Cortex of kidney (tissue), 1 donor: ENCODE measurements at places on chromosomes 2 and 18.

DNA sequence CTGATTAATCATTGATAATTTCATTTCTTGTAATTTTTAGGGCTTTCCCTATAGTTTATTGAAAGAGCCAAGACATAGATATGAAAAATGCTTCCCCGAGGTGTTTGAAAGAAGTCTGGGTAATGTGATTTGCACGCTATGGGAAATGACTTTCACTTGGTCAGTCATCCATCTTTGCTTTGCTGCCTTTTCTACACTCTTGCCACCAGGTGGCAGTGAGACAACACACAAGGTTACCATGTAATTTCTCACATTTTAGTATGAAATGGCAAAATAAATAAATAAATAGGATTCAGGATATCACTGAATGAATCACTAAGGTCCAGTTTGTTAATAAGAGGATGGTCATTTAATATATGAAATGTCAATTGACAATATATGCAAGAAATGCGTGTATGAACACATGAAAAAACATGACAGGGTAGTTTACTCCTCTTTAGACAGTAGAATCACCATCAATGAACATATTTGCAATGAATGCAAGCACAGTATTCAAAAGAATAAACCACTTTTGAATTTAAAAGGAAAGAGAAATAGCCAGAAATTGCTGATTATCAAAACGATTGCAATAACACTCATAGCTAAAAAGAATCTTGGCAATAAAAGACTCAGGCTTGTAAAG lies 52.2 kb upstream of the KCNH7 start:
- DNase-seq, result no peak

DNA sequence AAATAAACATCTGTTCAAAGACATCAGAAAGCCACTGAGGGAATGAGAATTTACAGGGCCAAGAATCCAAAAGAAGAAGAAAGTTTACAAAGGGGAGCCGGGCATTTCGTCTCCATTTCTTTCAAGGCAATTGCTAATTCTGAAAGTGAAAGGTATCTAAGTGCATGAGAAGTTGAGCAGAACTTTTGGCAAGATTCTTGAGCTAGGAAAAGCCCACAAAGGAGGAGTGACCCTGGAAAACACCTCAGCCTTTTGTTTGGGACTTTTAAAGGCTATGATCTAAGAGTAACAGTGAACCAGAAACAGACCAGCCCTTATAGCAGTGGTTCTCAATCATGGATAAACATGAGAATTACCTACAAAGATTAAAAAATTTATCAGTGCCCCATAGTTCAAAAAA lies 87.4 kb downstream of the MDH1 start:
- no peak for DNase-seq

- DNase-seq, result no peak
These were observed 117.0 kb downstream of the LAMA1 start for GRCh38 chr18:7000484-7001096.

- no peak for DNase-seq
These were observed 9.1 kb downstream of the ALPP start for GRCh38 chr2:232387451-232388171.

GRCh38 chr2:181806039-181806392 lies 85.5 kb upstream of the ITPRID2 start:
- no peak for DNase-seq

- no peak for DNase-seq
These were observed 568 bp downstream of the ARL5A start for GRCh38 chr2:151827564-151828142.

DNA sequence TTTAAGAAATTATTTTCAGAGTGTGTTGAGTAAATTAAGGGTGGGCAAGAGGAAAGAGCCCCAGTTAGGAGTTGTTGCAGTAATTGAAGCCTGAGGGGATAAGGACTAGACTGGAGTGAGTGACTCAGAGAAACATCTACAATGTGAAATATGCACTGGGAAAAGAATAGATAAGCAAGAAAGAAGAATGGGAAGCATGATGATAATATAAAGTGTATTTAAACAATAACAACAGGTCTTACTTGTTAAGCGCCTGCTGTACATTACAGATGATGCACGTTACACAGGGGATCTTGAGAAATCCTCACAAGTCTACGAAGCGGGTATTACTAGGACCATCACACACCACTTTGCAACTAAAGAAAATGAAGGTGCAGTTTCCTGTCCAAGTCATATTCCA lies 73.6 kb upstream of the STK17B start:
- DNase-seq, result no peak

DNA sequence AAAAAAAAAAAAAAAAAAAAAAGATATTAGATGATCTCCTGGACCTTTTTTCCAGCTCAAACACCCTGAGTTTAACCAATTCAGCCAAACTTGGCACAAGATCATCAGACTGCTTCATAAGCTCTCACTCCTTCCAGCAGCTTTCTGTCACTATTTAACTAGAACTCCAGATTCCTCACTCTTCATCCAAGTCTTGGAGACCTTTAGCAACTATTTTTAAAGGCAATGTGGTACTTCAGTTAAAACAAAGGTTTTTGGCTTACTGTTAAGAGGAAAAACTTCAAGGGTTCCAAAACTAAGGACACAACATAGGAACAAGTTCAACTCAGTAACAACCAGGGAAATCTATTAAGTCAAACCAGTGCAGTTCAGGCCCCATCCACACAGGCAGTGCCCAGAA lies 23.2 kb downstream of the LAMA1 start:
- no peak for DNase-seq

DNA sequence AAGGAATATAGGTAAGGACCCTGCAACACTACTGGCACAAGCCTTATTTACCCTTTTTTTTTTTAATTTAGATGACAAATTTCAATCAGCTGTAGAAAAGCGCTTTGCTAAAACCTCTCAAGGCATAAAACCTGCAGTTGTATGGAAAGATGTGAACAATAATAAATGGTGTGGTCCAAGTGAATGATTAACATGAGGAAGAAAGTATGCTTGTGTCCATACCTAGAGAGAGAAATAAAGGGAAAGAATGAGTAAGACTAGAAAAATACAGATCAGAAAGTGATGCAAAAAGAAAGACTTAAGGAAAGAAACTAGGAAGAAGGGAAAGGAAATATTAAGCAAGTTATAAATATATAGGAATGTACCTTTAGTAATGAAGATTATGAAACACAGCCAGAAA lies 119.2 kb upstream of the SCN7A start:
- DNase-seq, result no peak

GRCh38 chr2:200913654-200914053 lies 24.5 kb downstream of the NIF3L1 start:
- no peak for DNase-seq

DNA sequence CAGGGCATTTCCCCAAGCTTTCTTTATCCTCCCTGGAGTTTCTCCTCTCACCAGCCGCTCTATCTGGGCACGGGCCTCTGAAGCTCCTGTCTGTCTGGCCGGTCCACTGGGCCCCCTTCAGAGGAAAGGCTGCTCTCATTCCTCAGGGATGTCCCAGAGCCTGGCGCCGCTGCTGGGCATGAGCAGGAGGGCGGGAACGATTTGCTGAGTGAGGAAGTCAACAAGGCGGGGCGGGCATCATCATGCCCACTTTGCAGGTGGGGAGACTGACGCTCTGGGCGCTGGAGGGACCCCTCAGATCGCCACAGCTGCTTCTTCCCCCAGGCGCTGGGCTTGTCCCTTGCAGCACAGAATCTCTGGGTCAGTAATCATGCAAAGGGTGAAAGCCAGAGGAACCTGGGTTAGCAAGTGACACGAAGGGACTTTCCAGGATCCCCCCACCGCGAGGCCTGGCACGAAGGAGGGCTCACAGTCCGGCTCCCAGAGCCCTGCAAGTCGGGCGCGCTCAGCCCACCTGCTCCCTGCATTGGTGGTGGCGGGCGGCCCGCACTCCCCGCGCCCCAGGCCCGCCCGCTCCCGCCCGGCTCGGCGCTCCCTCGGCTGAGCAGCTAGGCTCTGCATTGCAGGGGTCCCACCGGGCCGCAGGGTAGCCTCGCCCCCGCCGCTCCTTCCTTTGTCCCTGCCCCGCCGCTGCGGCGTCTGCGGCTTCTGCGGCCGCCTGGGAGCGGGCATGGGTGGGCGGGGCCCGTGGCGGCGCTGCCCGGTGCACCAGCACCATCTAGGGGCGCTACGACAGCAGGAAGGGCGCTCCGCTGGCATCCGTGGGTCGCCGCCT lies 157.8 kb downstream of the CYRIA start:
- no peak for DNase-seq

- DNase-seq, result no peak
These were observed 452.9 kb upstream of the DSEL start for GRCh38 chr18:67969458-67969857.

DNA sequence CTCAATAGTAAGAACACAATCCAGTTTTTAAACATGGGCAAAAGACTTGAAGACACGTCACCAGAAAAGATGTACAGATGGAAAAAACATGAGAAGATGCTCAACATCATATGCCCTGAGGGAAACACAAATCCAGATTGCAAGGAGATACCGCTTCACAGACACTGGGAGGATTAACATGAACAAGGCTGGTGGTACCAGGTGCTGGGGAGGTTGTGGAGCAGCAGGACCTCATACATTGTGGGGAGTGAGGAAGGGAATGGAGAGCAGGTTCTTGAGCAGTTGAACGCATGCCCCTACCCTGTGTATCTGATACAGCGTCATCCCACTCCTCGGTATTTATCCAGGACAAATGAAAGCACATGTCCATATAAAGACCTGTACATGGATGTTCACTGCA lies 72.1 kb downstream of the ARHGEF4 start:
- DNase-seq, result no peak

- DNase-seq, result no peak
These were observed 209.3 kb downstream of the SLC4A3 start for GRCh38 chr2:219836647-219837177.

DNA sequence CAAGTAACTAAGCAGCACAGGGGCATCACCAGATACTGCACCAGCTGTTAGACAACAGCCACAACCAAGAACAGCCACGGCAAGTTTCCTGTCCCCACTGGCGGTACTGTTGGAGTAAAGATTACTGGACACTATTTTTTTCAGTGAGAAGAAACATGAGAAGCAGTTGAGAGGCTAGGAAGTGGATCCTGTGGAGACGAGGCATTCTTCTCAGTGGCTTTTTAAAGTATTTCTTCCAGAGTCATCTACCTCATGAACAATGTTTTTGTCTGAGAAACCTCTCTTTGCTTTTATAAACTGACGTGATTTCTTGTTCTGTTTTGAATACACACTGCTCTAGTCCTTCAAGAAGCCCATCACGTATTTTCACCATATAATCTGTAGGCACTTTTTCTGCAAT lies 18.8 kb downstream of the TM4SF20 start:
- DNase-seq, result no peak

- no peak for DNase-seq
These were observed 39.6 kb downstream of the ZEB2 start for GRCh38 chr2:144480285-144480684.

- DNase-seq, result no peak
These were observed 3.7 kb upstream of the SPR start for GRCh38 chr2:72883356-72883962.

- no peak for DNase-seq
These were observed 247.1 kb downstream of the BCL11A start for GRCh38 chr2:60306267-60306861.

DNA sequence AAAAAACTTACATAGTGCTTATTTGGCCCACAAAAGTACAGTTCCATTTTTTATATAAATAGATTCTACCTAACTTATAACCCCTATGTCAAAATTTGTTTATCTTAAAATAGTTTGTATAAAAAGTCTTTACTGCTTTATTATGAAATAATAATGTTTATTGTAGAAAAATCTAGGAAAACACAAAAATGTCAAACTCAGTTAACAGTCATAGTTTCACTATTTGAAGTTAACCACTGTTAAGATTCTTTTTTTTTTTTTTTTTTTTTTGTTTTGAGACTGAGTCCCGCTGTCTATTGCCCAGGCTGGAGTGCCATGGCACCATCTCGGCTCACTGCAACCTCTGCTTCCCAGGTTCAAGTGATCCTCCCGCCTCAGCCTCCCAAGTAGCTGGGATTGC lies 26.5 kb upstream of the ABI2 start:
- no peak for DNase-seq

DNA sequence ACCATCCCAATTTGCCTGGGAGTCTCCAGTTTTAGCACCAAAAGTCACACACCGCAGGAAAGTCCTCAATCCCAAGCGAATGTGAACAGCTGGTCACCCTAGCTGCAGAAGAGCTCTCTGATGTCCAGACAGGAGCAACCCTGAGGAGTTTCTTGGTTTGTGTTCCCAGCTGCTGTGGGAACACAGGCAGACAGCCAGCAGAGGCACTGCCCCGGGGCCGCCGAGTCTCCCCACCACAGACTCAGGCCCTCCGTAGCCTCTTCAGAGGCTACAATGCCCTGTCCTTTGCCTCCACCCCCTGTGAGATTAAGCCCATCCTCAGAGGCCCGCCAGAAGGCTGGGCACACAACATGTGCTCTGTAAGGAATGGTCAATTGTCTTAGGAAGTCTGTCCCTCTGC lies 111.5 kb downstream of the TTC32 start:
- DNase-seq, result no peak

- DNase-seq, result no peak
These were observed 80.2 kb downstream of the CLHC1 start for GRCh38 chr2:55151733-55152433.

DNA sequence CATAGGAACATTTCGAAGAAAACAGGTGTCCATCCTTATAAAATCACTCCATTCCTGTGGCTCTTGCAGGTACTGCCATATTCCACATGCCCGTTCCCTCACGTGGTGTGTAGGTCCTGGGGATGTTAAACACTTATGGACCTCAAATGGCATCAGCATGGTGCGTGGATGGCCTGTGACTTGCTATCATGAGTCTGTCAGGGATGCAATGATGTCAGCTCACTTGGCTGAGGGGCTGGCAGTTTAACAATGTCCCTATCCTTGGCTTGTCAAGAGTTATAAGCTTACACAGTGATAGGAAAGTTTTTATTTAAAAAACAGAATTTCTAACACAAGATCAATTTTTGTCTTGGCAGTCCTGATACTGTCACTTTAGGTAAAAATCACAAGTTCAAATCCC lies 28.8 kb downstream of the MAIP1 start:
- no peak for DNase-seq

DNA sequence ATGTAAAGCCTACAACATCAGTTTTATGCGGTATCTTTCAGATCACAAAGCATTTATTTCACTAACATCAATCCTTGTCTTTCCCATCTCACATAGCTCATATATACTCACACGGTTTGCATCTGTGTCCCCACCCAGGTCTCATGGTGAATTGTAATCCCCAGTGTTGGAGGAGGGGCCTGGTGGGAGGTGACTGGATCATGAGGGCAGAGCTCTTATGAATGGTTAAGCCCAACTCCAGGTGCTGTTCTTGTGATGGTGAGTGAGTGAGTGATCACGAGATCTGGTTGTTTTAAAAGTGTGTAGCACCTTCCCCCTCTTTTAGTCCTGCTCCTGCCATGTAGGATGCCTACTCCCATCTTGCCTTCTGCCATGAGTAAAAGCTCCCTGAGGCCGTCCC lies 42.0 kb downstream of the PARD6G start:
- no peak for DNase-seq

- no peak for DNase-seq
These were observed 80.3 kb upstream of the SLC35G4 start for GRCh38 chr18:11529081-11529480.

- no peak for DNase-seq
These were observed 62.6 kb upstream of the FN1 start for GRCh38 chr2:215498431-215498830.

GRCh38 chr2:8488001-8488738 lies 193.7 kb upstream of the ID2 start:
- no peak for DNase-seq
